ENCODE measurements at places on chromosomes 11 and 22.

- DNase-seq, result peak; percentile 4
Observed at GRCh38 chr22:32590556-32590955, 115.9 kb downstream of the FBXO7 start.

DNA sequence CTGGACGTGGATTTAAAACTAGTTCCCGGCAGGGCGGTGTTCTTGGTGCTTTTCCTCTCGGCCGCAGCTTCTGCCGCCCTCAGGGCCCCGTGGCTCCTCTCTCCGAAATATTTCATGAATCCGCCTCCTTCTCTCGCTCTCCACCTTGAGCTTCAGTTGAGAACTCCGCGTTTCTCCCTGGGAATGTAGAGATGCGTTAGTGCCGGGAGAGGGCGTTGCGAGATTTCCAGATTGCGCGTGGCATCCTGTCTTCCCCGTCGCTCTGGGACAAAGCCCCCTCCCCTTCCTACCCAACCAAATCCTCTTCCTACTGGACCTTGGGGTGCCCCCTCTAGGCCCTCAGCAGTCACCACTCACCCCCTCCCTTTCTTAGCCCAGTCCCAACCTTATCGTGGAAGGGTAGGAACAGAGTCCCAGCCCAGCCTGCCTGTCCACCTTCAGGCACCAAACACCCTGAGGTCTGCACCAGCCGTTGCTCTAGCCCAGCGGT, 15.5 kb upstream of the RAC2 start:
- DNase-seq, result peak; percentile 52

DNA sequence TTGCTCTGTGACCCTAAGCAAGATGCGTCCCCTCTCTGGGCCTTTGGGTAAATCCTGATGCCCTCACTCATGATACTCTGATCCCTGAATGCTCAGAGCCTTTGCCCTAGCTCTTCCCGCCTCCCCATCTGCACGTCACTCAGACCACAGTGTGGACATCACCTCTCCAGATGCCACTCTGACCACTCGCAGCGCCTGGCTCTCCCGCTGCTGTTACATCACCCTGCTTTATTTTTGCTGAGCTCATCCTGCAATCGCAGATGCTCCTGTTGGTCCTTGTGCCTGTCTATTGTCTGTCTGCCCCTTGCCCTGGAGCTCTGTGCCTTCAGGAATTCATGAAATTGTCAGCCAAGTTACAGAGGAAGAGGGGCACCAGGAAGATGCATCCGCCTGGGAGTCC, 5.5 kb downstream of the OSM start:
- DNase-seq, result no peak

- DNase-seq, result no peak
Observed at GRCh38 chr22:40463017-40463631, 92.7 kb downstream of the SGSM3 start.

DNA sequence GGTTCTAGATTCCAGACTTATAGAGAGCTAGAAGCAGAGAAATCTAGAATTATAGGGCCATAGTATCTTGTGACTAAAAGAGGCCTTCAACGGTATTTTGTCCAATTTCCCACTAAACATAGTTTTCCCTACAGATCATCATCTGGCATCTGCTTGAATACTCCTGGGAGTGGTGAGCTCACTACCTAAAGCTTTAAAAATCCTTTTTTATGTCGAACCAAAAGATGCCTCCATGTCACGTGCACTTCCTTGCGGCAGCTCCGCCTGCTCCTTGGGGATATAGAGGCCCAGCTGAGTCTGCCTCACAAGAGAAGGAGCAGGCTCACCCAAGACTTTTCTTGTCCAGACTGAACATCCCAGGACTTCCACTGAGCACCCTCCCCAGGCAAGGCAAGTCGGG, 4.3 kb upstream of the MB start:
- DNase-seq, result no peak

DNA sequence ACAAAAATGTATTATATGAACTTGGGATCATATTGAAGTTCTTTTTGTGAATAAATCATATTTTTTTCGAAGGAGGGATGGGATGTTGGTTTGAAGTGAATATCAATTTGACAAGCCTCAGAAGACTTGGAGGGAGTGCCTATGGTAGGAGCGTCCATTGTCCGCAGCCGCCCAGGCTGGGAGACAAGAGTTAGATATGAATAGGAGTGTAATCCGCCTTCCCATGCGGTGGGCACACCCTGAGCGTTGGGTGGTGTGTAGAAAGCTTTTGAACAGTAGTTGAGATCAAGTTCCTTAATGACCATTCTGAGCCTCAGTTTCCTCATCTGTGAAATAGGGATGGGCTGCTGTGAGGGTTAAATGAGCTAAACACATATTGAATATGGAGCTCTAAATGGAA, 7.0 kb downstream of the CD82 start:
- DNase-seq, result no peak
